ENCODE measurements at places on chromosomes 7 and 10.
A peak's percentile ranks its signal among the peaks of the same experiment; 100 is the strongest.

DNA sequence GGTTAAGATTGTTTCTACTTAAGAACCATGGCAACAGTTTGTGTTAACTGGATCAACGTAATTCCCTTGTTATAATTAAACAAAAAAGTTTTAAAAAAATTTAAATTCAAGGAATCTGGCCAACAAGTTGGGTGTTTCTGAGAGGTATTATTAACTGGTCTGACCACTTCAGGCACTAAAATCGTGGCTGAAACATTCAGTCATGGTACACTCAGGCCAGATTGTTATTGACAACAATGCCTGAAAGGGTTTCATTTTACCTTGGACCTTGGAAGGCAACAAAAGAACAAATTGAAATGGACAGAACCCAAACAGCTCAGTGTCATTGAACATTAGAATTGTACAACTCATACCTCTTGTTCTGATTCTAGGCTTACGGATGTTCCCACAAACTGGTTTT is 103.3 kb upstream of the ARMC3 start:
- ATAC-seq = no peak

DNA sequence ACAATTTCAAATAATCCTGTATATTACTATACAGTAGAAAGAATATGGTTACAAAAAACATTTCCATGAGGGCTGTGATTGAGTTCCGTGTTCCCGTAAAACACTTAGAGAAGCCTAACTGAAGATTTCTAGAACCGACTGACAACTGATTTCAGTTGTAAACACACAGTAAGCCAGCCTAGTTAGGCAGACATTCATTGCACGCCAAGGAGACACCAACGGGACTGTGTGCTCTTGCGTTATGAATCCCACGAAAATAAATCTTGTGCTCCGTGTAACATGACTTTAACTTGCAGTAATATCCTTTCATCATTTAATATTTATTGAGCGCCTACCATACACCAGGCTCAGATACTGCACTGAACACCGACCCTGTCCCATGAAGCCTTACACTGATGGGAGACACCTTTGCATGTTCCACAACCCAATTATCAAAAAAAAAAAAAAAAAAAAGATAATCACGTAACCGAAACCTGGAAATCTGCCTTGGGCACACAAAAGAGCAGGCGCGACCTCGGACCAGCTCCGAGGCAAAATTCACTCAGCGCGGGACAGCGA is 420 bp upstream of the KLHL7 start:
- peak; percentile 28 for ATAC-seq

GRCh38 chr7:70214071-70214470 is 615.8 kb downstream of the AUTS2 start:
- no peak for ATAC-seq

DNA sequence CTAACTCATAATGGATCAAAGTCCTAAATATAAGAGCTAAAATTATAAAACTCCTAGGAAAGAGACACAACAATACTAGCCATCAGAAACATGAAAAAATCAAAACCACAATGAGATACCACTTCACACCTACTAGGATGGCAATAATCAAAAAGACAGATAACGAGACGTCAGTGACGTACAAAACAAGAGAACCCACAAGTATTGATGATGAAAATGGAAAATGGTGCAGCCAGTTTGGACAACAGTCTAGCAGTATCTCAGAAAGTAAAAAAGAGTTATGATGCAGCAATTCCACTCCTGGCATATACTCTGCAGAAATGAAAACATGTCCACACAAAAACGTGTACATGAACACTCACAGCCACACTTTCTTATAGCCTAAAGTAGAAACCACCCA is 173.5 kb downstream of the SRPK2 start:
- no peak for ATAC-seq

DNA sequence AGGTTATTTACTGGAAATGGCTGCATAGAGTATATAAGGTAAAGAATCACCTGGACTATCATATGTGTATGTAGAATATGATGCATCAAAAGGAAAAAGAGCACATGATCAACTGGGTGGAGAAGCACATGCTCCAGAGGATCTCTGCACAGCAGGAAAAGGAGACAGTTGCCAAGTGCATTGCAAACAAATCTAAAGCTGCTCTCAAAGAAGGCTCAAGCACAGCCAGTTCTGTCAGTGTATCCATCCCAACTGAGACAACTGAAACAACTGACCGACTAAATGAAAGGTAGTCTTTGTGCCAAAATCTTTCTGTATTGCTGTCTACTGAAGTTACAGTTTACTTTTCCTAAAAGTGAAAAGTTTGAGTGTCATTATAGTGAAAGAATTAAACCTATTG is 83.2 kb upstream of the SGCE start:
- no peak for ATAC-seq

DNA sequence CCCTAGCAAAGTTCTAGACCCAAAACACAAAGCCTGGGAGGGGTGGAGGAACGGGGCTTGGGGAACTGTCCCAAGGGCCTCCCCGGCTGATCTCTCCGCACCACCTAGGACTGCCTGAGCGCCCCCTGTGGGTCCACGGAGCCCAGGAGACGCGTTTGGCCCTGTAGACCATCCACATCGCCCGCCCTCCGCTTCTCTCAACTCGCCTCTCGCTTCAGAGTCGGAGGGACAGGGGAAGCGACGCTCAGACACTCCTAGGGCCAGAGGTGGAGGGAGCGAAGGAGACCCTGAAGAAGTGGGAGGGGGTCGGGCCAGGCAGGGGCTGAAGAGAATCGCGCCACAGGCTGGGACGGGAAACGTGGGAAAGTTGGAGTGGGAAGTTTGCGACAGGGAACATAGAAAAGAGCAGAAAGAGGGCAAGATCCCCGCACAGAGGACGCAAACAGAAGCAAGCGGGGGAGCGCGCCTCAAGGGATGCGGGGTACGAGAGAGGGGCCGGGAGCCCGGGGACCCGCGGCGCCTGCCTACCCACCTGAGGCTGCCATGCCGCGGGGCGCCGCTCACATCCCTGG is 378 bp downstream of the PIK3AP1 start:
- ATAC-seq = peak; percentile 46

DNA sequence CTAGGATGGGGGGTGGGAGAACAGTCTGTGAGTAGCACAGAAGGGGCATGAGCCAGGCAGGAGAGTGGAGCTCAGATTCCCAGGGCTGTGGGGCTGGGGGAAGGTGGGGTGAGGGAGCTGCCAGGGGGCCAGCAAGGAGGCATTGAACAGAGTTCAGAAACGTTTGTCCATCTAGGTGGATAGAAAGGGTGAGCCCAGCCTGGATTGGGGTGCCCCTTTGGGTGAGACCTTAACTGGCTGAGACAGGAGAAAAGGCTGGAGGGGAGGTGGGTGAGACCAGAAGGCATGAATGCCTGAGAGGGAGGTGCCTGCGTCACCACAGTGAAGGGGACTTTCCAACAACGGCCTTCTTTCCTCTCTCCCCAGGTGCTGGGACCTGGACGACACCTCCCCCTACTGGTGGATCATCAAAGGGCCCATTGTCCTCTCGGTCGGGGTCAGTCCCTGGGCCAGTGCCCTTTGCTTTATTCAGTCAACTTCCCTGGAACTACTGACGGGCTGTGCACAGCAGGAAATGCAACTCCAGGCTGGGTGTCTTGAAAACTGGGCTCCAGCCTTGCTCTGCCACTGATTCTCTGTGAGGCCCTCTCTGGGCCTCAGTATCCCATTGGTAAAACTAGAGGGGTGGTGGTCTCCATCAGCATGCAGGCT is 11.0 kb downstream of the GHRHR start:
- ATAC-seq = peak; percentile 55

DNA sequence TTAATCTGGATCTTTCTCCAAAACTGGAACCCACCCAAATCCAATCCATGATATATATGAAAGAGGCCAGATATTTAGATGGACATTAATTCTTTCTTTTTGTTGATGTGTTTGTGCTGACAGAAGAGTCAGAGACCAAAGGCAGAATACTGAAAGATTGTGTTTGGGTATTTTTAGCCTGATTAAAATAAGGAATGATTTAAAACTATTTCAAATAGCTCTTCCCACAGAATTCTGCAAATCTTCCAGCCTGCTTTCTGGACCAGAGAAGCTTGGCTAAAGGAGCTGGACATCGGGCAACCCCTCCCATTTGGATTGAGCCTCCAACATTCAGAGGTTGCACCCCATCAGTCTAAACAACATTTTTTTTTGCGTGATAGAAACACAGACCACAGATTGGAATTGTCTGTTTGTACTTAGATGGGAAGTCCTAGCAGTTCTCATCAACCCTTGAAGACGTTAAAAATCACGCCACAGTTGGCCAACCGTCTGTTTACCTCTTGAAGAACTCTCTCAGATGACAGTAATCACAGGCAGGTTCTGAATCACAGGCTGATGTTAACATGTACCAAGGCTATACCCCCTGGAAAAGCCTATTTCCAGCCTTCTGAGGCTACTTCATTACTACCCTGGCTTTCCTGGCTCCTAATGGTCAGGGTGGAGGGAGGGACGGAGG is 155.2 kb upstream of the NRP1 start:
- no peak for ATAC-seq

DNA sequence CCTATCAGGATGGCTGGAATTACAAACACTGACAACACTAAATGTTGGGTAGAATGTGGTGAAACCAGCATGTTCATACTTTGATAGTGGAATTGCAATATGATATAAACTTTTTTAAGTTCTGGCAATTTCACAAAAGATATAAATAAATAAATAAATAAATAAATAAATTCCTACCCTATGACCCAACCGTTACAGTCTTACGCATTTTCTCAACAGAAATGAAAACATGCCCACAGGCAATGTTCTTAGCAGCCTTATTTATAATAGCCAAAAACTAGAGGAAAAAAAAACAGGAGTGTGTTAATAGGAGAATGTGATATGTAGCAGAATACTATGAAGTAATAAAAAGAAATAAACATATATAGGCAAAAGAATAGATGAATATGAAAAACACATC is 318.9 kb downstream of the IPMK start:
- peak; percentile 45 for ATAC-seq

DNA sequence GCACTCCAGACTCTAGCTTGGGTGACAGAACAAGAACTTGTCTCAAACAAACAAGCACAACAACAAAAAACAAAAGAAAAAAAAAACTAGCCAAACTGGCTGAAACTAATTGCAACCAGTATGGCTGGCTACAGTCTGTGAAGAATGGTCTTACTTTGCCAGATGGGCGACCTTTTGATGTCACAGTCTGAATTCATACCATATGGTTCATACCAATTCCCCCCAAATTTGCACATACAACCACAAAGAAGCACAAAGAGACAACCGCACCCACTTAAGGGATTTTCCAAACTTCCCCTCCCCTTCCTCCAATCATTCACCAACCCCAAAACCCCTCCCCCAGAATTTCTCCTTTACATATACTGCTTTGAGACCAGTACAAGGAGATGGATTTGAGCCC is 114.2 kb downstream of the SPAG6 start:
- ATAC-seq = peak; percentile 81

DNA sequence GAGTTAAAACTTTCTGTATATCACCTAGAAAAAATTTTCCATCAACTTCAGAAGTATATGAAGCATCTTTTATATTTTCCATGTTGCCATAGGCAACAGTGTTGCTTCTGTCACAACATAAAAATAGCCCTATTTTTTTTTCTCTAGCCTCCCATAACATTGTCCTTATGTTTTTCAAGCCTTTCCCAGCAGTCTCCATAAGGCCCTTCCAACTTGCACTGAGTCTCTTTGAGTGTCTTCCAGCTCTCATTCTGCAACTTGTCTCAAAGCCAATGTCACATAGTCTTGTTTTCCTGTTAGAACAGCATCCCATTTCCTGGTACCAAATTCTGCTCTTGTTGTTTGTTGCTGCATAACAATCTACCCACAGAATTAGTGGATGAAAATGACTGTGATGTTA is 1055.5 kb upstream of the GHITM start:
- no peak for ATAC-seq

GRCh38 chr7:12685550-12685949 is 1.9 kb upstream of the ARL4A start:
- no peak for ATAC-seq

- ATAC-seq = peak; percentile 61
These were observed 432 bp downstream of the TMEM248 start for GRCh38 chr7:66921396-66921917.

DNA sequence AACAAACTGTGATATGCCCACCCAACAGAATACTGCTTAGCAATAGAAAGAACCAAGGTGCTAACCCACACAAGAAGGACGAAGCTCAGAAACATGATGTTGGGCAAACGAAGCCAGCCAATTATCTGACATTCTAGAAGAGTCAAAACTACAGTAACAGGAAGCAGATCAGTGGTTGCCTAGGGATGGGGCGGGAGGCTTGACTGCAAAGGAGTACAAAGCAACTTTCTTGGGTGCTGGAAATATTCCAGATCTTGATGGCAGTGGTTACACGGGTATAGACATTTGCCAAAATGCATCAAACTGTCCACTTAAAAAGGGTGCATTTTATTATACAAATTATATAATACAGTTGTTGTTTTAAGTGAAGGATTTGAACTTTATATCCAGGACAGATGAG is 41.1 kb upstream of the RET start:
- ATAC-seq = no peak

GRCh38 chr10:101405001-101405400 is 51.0 kb downstream of the BTRC start:
- ATAC-seq = no peak

- ATAC-seq = no peak
These were observed 164.2 kb downstream of the NXPH1 start for GRCh38 chr7:8597565-8597964.

GRCh38 chr7:120097020-120097419 is 176.0 kb upstream of the KCND2 start:
- ATAC-seq = no peak

DNA sequence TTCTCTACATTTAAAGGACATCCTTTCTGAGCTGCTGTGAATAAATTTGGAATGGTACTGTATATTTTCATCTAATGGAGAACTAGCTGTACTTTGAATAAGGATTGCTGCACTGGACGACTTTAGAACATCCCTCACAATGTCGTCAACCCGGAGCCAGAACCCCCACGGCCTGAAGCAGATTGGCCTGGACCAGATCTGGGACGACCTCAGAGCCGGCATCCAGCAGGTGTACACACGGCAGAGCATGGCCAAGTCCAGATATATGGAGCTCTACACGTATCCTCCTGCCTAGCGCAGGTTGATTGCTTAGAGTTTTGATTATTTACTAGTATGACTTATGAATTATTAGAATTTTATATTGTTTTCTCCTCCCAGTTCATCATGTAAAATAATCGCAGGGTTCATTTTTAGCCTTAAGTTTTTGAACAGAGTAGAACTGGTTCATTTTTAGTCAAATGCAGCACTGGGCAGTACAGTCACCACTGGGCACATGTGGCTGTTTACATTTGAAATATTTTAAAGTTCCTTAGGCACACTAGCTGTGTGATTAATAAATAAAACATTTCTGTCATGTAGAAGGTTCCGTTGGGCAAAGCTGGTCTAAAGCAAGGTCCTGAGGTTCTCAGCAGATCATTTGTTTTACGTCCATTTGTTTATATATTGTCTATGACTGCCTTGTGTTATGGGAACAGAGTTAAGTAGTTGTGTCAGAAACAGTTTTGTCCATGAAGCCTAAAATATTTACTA is 31.5 kb downstream of the CUL1 start:
- no peak for ATAC-seq

GRCh38 chr10:78968943-78969342 is 99.8 kb upstream of the ZMIZ1 start:
- no peak for ATAC-seq

GRCh38 chr10:44636625-44637024 is 251.7 kb upstream of the CXCL12 start:
- no peak for ATAC-seq
